ENCODE measurements at places on chromosomes 6 and 20.

DNA sequence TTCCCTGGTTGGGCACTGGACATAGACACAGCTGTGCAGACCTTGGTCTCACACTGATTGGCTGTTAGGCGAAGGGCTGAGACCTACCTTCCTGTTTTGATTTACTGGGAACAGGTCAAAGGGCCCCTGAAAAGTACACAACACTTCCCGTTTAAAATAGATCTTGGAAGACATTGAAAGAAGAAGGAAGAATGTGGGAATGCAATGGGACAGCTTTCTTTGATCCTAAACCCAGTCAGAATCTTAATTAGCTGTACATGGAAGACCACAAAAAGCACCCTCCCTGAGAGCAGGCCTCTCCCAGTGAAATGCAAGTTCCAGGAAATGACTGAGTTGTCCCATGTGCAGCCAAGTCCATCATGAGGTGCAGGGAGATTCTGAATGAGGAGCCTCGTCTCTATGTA, 83.6 kb upstream of the EXOC2 start:
- DNase-seq = peak; percentile 97

DNA sequence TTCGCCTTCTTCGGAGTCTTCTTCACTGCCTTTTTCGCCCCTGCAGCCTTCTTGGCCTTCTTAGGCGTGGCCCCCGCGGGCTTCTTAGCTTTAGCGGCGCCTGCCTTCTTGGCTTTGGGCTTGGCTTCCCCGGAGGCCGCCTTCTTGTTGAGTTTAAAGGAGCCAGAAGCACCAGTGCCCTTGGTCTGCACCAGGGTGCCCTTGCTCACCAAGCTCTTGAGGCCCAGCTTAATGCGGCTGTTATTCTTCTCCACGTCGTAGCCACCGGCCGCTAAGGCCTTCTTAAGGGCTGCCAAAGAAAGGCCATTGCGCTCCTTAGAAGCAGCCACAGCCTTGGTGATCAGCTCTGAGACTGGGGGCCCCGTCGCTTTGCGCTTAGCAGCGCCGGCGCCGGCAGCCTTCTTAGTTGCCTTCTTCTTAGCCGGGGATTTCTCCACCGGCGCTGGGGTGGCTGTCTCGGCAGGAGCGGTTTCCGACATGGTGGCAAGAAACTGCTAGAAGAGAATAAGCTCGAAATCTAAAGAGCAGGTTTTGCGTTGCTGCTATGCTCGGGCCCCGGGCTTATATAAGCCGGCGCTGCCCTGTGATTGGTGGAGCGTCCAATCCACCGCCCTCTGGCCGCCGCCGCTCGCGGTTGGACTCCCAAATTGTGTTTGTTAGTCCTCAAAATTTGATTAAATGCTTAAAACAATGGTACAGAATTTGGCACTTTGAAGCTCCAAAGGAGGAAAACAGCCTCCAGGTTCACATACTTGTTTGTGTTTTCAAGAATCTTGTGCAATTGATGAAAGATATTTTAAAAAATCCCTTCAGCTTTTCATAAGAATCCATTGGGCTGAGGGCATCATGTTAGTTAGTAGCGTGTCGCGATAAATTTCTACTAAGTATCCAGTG, 44.9 kb downstream of the OR2B2 start:
- DNase-seq = peak; percentile 93

GRCh38 chr6:157595768-157596167, 214.8 kb downstream of the ZDHHC14 start:
- DNase-seq = no peak

GRCh38 chr20:58833921-58834320, 16.8 kb downstream of the GNAS-AS1 start:
- no peak for DNase-seq

DNA sequence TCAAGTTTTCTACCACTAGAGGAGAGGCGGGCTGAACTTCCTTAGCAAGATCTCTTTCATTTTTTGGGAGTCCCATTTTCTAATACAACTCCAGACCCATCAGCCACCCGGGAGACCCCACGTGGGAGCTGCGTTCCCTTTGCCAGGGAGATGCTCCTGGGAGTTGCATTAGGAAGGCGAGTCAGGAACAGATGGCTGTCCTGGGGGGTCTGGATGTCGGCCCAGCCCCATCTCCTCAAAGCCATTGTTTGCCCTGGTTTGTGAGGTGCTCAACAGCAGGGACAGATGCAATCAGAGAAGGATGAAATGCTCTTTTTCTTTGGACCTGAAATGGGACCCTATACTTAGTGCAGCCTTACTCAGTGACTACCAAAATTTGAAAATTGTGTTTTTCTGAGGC, 39.4 kb downstream of the CARMIL1 start:
- no peak for DNase-seq

DNA sequence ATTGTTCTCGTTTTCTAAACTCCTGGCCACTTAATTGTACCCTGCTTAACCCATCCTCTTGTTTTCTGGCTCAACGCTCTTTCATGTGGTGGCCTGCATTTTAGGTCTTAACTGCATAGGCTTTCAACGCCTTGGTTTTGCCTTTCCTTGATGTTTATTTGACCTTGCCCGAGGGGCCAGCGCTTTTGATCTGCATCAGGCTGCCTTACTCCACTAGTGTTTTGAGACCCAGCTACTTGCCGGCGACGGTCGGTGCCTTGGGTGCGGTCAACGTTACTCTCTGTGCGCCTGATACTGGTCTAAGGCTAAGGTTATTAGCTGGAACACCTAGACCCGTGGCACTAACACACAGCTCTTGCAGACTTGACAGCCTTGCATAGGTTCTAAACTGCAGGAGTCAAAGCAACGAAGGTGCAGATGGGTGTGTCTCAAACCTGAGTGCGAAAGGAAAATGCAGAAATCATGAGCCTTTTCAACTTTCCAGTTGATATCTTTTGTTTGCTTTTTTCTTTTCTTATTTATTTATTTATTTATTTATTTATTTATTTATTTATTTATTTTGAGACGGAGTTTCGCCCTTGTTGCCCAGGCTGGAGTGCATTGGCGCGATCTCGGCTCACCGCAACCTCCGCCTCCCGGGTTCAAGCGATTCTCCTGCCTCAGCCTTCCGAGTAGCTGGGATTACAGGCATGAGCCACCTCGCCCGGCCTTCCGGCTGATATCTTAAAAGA, 138.8 kb downstream of the HFE start:
- DNase-seq = peak; percentile 66

- DNase-seq = no peak
Observed at GRCh38 chr20:1185316-1185741, 548 bp upstream of the TMEM74B start.

- DNase-seq = no peak
Observed at GRCh38 chr6:27053738-27054137, 193.8 kb upstream of the PRSS16 start.

DNA sequence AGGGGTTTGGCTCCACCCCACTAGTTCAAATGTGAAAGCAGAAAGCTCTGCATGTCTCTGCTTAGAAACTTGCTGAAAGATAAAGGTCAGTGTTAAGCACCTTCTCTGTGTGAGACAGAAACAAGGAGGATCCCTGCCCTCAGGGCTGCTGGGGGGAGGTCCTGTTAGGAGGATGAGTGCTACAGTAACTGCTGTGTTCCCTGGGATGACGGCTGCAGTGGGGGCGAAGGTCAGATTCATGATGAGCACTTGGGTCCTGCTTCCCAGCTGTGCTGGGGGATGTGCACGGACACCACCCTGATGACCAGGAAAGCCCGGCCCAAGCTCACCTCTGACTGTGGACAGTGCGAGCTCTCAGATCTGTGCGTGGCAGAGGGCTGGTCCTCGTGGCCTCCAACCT, 252.6 kb downstream of the DLL1 start:
- no peak for DNase-seq

DNA sequence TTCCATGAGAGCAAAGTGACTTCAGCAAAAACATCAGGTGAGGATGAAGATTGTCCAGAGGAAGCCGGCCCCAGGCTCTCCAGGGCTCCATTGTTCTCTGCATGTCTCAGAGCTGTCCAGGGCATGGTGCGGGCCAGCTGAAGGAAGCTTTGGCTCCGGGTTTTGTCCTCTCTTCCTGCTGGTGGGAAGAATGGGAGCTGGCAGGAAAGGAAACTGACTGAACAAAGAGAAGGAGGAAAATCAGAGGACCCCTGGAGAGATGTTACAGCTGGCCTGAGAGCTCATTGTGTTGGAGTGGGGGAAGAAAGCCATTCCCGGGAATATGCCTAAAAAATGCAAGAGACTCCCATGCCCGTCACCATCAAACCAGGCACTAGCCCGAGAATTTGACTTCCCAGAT, 27.1 kb downstream of the PRND start:
- no peak for DNase-seq

GRCh38 chr6:117555882-117556498, 46.3 kb downstream of the GOPC start:
- peak; percentile 69 for DNase-seq

DNA sequence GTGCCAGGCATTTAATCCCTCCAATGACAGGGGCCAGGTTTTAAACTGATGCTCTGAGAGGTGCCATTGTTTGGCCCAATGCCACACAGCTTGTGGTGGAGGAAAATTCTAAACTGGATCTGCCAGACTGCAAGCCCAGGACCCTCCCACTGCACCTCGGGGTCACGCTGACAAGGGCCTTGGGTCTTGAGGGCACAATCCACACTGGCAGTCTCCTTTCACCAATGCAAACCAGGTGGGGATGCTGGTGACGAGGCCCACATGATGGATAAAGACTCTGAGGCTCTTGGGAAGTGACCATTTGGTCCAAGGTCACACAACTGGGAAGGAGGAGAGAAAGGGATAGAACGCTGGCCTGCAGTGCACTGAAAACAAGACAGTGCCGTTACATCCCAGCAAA, 14.7 kb downstream of the ANKRD60 start:
- no peak for DNase-seq

DNA sequence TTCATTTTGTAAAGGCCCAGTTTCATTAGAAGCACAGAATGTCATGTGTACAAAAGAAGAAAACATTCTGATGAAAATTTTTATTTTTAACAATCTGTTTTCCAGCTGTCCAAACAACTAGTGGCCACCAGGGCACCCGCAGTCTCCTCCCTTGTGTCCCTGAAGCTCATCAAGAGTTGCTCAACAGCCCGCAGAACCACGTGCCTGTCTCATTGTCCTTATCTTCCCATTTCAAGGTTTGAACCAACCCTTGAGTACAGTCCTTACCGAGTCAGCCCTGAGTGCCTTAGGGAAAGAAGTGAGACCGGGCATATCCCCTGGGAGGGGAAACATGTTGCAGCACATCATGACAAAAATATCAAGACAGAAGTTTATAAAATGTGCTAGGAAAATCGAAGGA, 15.9 kb upstream of the ZNF133 start:
- DNase-seq = no peak

DNA sequence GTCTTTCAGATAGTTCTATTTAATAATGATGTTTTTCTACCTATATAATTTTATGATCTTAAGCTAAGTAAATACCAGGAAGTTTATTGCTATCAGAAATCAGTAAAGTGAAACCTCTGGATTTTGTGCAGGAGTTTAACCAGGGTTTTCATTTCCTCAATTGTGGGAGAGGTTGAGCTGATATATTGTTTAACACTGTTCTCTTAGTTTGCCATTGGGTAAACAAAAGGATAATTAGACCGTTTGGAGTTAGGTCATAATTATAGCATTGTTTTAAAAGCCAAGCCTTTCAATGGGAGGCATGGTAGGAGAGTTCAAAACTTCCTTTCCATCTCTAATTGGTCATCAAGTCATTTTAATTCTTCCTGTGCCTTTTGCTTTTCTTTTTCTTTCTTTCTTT, 58.7 kb downstream of the STXBP5 start:
- DNase-seq = no peak

GRCh38 chr6:158849899-158850806, 31.0 kb upstream of the EZR start:
- peak; percentile 72 for DNase-seq
